Activated CD4-positive, alpha-beta T cell treated with anti-CD3 and anti-CD28 coated beads, Interleukin-2, amount 10 ng/mL, durations not matched to agents 7 days and 5 days (primary cell): ENCODE measurements at places on chromosomes 12 and 14. TPM values are rescaled to one million over a fixed set of nuclear protein-coding genes. Genes with fewer than 3 reads are reported as not detected.

The VRTN gene
- not detected for total RNA-seq

The NXPH4 gene
- 0.29 TPM for total RNA-seq

The RGS6 gene
- 1.4 TPM for total RNA-seq

The SLCO1B1 gene
- total RNA-seq, result not detected

The KLRG1 gene
- 3.0 TPM for total RNA-seq

The ESPL1 gene
- 107 TPM for total RNA-seq

The KCNJ8 gene
- not detected for total RNA-seq

The POLE2 gene
- total RNA-seq, result 32.3 TPM

The TMTC1 gene
- total RNA-seq, result not detected

The PTGER2 gene
- total RNA-seq, result 54.5 TPM
